ENCODE measurements at places on chromosomes 16 and 17.
A peak's percentile ranks its signal among the peaks of the same experiment; 100 is the strongest.

- DNase-seq, result no peak
Observed at GRCh38 chr17:72113751-72114150, 7.1 kb upstream of the SOX9 start.

DNA sequence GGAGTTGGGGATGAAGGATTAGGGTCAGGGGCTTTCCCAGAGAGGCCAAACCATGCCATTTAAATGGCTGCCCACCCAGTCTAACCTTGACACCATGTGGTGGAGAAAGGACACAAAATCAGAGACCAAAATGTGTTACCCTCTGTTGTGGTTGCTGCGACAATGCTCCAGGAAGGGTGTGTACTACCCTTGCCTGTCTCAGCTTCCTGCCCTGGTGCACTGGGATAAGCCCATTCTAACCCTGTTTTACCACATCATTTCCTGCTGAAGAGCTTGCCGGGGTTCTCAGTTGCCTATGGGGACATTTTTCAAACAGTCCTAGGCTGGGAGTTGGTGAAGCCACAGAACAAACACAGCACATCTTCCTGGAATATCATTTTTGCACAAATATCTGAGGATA is 4.9 kb downstream of the OR4D1 start:
- peak; percentile 50 for DNase-seq

DNA sequence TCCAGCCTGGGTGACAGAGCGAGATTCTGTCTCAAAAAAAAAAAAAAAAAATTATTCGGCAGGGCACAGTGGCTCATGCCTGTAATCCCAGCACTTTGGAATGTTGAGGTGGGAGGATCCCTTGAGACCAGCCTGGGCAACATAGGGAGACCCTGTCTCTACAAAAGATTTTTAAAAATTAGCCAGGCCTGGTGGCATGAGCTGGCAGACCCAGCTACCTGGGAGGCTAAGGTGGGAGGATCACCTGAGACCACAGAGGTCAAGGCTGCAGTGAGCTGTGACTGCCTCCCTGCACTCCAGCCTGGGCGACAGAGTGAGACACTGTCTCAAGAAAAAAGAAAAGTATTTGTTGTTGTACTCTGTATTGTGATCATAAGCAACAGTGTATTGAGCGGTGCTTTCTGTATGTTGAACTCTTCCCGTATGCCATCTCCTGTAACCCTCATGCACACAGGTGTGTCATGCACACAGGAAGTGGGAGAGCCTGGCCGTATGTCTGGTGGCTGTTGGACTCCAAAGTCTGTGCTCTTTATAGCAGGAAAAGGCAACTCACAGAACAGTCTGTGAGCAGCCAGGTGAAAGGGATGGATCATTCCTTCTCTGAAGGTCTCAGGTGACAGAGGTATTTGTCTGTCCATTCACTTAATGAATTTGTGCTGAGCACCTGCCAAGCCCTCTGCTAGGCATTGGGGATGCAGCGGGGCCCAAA is 17.1 kb downstream of the CDH1 start:
- no peak for DNase-seq

DNA sequence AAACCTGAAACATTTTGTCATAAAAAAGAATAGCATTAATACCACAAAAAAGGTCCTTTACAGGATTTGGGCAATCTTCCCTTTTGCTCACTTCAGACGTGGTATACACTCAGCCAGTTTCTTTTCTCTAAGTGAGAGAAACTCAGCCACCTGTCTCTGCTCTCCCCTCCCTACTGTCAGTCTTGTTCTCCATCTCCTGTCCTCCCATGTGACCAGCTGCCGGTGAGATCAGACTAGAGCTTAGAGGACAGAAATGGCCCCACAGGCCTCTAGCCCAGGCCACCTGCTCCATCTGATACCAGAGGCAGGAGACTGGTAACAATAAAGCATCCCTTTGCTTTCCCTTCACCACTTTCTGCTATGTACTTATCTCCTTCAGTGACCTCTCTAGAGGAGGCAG is 34.9 kb downstream of the CMC2 start:
- DNase-seq, result no peak

- no peak for DNase-seq
Observed at GRCh38 chr17:36001862-36002603, 680 bp upstream of the CCL15 start.

DNA sequence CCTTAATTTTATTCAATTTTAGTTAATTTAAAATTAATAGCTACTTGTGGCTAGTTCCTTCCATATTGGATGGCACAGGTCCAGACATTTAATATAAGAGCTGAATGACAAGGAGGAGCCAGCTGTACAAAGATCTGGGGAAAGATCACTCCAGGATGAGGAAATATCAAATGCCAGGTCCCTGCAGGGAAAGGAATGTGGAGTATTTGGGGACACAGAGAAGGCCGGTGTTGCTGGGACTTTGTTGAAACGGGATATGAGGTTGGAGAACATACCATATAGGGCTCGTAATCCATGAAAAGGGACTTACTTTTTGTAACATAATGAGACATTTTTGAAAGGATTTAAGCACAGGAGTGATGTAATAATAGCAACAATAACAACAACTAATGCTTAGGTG is 426.8 kb downstream of the HS3ST4 start:
- DNase-seq, result no peak

DNA sequence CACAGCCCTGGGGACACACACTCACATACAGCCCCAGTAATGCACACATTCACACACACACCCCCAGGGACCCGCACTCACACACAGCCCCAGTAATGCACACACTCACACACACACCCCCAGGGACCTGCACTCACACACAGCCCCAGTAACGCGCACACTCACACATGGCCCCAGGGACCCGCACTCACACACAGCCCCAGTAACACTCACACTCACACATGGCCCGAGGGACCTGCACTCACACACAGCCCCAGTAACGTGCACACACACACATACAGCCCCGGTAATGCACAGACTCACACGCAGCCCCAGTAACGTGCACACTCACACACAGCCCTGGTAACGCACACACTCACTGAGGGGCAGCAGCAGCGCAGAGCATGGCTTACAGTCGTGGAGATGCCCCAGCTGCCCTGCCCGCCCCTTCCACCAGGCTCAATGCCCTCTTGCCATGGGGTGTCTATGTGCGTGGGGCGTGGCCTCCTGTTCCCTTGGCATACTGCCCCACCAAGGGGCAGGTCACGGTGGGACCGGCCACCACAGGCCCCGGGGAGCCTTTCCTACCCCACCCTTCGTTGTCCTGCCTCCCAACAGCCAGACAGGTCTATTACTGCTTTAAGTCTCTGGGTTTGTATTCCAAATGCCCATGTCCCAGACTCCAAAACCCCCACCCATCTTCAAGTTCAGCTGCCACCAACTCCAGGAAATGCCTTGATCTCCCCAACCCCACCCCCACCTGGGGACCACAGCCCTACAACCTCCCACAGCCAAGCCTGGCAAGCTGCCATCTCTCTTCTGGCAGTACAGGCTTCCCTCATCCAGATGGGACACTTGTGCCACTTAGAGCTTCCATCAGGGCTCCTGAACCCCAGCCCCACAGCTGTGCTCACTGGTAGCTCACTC is 2.7 kb downstream of the CCDC102A start:
- no peak for DNase-seq

DNA sequence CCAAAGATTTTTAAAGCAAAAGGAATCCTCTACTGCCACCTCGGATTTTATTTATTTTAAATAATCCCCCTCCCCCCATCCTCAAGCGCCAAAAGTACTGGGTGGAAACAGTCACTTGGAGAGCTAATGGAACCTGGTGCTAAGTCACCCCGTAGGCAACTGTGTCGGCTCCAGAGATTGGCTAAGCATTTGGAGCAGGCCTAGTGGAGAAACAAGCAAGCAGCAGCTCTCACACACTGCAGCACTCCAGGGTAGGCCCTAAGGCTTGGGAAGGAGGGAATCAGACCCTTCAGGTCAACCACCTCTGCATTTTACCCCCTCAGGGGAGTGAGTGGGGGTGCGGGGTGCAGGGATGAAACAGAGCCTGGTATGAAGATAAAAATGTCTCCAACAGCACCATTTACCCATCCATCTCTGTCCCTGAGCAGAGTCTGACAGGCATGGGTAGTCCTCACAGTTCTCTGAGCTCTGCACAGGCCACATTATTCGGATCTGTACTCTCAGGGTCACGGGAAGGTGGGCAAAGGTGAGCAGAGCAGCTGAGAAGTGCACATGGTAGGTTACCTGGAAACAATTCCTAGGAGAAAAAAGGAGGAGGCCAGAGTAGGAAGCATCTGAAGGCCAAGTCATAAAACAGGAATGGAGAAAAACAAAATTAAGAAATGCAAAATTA is 27.2 kb upstream of the STAC2 start:
- DNase-seq, result no peak

Measured in AML-193 (cell line).